Dermis microvascular lymphatic vessel endothelial cell (primary cell): ENCODE measurements at places on chromosomes 3 and 15. TPM values are rescaled to one million over a fixed set of nuclear protein-coding genes. Genes with fewer than 3 reads are reported as not detected.

DNA sequence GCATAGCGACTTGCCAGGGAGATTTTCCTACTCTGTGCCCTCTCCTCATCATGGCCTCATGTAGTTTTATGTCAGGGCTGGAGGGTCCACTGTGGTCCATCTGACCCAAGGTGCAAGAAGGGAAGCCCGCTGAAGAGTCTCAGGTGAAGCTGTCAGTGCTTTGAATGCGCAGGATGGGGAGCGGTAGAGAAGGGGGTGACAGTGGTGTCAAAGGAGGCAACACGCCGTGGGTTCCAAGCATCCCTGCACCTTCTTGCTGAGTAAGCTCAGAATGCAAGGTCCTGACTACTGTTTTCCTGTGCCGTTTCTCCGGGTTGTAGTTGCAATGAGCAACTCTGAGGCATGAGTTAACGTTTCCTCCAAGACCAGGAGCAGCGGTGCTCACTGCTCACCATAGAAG is 44.9 kb upstream of the RAB6B start:
- no peak for DNase-seq

DNA sequence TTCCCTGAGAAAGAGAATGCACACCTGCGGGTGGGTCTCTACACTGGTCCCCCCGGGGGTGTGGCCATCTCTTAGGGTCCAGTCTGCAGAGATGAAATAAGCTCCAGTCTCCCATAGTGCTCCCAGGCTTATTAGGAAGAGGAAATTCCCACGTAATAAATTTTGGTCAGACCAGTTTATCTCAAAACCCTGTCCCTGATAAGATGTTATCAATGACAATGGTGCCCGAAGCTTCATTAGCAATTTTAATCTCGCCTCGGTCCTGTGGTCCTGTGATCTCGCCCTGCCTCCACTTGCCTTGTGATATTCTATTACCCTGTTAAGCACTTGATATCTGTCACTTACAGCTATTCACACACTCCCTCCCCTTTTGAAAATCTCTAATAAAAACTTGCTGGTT is 46.8 kb downstream of the OR5H15 start:
- no peak for DNase-seq

GRCh38 chr3:168416446-168416845 is 320.7 kb upstream of the GOLIM4 start:
- no peak for DNase-seq

DNA sequence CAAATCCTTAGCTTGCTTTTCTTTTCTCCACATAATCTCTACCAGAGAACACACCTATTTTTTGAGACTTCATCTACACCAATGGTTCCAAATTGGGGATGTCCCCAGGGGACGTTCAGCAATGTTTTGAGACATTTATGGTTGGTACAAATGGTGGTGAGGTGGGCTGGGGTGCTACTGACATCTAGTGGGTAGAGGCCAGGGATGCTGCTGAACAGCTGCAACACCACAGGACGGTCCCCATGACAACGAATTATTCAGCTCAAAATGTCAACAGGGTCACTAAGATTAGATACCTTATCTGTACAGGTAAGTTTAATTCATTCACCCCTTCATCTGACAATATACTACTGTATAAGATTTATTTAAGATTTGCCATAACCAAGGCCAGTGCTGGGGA is 14.4 kb downstream of the GK5 start:
- DNase-seq = no peak

The MYO5C gene
- total RNA-seq = 13.0 TPM in 2 replicates

GRCh38 chr15:62578546-62578945 is 413.5 kb upstream of the C2CD4B start:
- DNase-seq = no peak

- peak; percentile 66 for DNase-seq
Measured at GRCh38 chr15:52408823-52409222, 113.2 kb upstream of the MYO5C start.

DNA sequence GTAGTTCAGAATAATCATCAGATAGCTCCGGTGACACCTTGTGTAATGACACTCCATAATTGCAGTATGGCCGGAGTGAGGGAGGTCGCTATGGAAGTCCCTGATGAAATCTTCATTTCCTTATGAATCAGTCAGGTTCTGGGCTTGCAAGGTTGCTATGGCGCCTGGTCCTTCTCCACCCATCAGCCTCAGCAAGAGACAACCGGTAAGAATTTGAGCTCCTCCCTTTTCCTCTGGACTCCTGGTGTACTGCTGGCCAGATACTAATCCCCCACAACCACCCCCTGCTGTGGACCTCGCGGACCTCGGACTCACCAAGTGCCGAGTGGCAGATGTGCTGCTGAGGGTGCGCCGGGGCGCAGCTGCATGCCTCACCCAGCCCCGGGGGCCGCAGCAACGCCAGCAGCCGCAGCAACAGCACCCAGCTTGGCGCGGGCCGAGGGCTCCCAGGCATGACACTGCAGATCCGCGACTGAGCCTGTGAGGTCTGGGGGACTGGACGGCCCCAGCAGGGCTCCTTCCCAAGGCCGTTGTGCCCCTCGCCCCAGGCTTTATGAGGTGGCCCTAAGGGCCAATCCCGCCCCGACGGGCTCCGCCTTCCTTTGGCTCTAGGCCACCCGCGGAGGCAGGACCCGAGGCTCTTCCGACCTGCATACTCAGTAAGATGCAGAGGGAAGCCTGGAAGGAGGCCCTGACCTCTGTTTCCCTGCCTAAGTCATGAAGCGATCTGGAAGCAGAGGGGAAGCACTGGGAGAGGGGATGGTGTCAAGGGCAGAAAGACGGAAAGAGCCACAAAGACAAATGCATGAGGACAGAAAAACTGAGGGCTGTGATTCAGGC is at the start of gene TIMP4:
Gene TIMP4, minus strand, starts transcription at position 526 of the 840 bp plus-strand sequence. Its CDS starts 72 bp downstream, at position 454.
- no peak for DNase-seq

GRCh38 chr3:187230011-187230410 is 32.7 kb downstream of the RTP1 start:
- no peak for DNase-seq

DNA sequence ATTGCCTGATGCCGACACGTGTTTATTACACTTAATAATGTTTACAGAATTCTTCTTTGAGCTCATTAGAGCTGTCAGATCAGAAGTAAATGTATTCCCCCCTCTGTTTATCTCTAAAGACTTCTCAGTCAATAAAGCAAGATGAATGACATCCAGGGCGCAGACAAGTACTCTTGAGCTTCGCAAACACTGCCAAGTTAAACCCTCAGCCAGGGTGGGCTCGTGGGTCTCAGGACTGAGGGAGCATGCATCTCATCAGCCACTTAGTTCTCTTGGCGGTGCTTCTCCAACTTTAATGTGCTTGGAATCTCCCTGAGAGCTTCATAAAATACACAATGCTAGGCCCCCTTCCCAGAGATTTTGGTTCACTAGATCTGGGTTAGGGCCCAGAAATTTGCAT is 333.9 kb upstream of the THRB start:
- DNase-seq = no peak

The HTR3E gene
- total RNA-seq = not detected in 2 replicates

- no peak for DNase-seq
Measured at GRCh38 chr3:182000447-182000846, 288.7 kb downstream of the SOX2 start.

GRCh38 chr15:71162309-71162708 is 47.0 kb downstream of the THSD4 start:
- DNase-seq = no peak

DNA sequence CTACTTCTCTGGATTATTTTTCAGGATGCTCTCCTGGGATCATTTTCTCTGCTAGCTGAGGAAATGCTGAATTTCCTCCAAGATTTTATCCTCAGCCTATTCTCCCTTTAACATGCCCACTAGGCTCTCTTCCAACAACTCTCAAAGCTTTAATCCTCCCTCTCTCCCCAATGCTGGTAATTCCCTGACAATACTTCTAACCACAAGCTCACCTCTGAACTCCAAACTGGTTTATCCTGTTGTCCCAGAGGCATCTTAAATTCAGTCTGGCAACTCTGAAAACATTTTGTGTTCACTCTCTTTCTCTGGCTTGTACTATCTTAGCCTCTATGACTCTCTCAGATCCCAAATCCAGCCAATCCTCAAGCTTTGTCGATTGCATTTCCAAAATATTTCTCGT is 490.3 kb downstream of the MECOM start:
- no peak for DNase-seq

- no peak for DNase-seq
Measured at GRCh38 chr3:113927556-113927955, 20.3 kb upstream of the ZDHHC23 start.

DNA sequence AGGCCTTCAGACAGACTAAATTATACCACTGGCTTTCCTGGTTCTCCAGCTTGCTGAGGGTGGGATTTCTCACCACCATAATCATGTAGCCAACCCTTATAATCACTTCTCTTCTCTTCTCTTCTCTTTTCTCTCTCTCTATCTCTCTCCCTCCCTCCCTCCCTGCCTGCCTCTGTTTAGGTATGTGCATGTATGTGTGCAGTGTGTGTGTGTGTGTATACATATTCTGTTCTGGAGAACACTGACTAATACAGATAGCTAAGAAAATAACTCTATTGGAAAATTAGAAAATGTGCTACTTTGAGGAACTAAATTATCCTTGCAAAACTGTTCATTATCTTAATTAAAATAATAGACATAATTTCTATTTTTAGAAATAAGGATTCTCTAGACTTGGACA is 118.6 kb upstream of the GADL1 start:
- no peak for DNase-seq

- no peak for DNase-seq
Measured at GRCh38 chr3:79310016-79310415, 457.8 kb downstream of the ROBO1 start.

DNA sequence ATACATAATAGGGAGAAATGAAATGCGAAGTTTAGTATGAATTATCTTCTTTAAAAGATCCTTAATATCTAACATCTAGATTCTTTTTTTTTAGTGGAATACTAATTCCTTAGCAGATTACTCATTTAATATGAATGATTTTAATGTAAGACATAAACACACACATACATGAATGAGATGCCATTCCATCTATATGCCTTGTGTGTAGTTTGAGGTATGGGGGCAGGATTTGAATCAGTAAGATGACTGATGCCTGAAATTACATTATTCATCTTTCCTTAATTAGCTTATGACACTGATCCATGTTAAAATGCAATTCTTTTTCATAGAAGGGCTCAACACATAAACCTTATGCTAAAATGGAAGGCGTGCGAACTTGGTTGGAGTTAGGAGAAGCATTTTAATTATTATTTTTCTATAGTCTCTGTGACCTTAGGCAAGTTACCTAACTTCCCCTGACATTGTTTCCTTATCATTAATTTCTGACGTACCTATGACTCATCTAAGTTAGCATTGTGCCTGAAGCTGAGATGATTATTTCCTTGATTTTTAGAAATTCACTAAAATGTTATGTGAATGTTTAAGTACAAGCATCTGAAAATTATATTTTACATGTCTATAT is 10.8 kb upstream of the BNIP2 start:
- DNase-seq = peak; percentile 22

- DNase-seq = no peak
Measured at GRCh38 chr15:53312707-53313106, 446.8 kb downstream of the WDR72 start.

The SLC2A2 gene
- not detected in 2 replicates for total RNA-seq

The CHRFAM7A gene
- 0.76 and 1.7 TPM in 2 replicates for total RNA-seq

GRCh38 chr3:58638591-58638990 is 28.0 kb downstream of the FAM3D start:
- DNase-seq = no peak

The SLC28A1 gene
- total RNA-seq = under 0.01 TPM in 1 of 2 replicates, not detected in the other

The TTC23 gene
- 12.5 and 17.1 TPM in 2 replicates for total RNA-seq

- no peak for DNase-seq
Measured at GRCh38 chr3:173502983-173503568, 105.5 kb downstream of the NLGN1 start.

DNA sequence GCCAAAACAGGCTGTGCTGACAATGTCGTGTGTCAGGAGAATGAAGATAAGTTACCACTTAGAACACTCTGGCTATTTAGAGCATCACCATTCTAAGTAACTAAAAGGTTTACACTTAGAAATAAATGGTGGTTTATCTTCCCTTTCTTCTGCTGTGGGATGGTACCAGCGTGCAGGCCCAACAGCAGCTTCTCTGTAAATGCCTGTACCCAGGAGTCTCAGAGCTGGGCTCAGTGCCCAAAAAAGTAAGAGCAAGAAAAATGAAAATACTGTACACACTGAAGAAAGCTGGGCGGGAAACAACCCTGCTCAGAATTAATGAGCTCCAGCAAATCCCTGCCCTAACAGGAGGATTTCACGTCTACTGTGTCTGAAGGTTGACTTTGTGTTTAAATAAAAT is 206.5 kb downstream of the MFSD1 start:
- DNase-seq = no peak

DNA sequence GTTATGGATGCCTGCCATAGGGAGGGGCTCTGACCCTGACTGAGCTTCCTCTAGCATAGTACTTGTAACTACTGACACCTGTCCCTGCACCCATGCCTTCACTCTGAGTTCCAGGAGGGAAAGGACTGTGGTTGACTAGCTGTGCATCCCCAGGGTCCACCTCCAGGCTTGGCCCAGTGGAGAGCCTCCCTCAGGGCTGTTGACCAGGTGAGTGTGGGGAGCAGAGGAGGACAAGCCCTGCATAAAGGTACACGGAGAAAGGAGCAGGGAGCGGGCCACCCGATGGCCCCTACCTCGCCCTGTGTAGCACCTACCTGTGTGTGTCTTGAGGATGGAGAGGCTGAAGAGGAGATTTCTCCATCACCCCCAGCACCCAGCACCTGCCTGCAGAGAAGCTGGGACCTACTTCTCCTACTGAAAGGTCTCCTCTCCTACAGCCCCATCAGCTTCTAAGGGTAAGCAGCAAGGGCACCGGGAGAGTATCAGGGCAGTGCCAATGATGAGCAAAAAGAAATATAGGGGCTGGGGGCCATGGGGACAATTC is 6.7 kb upstream of the LTF start:
- DNase-seq = no peak

- no peak for DNase-seq
Measured at GRCh38 chr15:31806106-31806505, 224.2 kb upstream of the CHRNA7 start.

The IGSF10 gene
- total RNA-seq = under 0.01 TPM in 1 of 2 replicates, not detected in the other

The SCAMP5 gene
- total RNA-seq = 13.1 and 18.1 TPM in 2 replicates

- DNase-seq = peak; percentile 75
Measured at GRCh38 chr3:141303481-141304223, 64.7 kb upstream of the ZBTB38 start.

The SERPINI2 gene
- total RNA-seq = not detected in 2 replicates

The TP63 gene
- under 0.01 TPM in 1 of 2 replicates, not detected in the other for total RNA-seq

DNA sequence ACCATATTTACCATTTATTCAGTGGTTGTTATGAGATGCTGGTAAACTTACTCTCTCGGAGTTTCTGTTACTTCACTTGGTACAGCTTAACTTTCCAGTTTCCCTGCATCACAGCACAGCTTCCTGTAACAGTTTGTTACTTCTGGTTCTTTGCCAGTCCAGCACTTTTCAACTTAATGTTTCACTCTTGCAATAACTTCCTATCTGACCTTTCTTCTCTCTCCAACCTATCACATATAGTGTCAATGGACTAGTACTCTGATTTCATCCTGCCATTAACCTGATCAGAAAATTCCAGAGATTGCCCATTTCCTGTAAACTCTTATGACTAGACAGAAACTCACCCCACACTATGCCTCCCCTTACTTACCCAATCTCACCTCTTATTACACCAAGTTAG is 3.9 kb upstream of the ATP11B start:
- DNase-seq = peak; percentile 64

GRCh38 chr15:60010858-60011257 is 6.7 kb downstream of the FOXB1 start:
- DNase-seq = no peak
